ENCODE measurements at places on chromosomes 5 and 9.

GRCh38 chr9:126614455-126615244 is 922 bp downstream of the LMX1B start:
- DNase-seq = peak; percentile 38

GRCh38 chr5:58496488-58496887 is 5.3 kb downstream of the GAPT start:
- DNase-seq = peak; percentile 6

GRCh38 chr5:119323601-119324000 is 32.2 kb upstream of the TNFAIP8 start:
- peak; percentile 87 for DNase-seq

DNA sequence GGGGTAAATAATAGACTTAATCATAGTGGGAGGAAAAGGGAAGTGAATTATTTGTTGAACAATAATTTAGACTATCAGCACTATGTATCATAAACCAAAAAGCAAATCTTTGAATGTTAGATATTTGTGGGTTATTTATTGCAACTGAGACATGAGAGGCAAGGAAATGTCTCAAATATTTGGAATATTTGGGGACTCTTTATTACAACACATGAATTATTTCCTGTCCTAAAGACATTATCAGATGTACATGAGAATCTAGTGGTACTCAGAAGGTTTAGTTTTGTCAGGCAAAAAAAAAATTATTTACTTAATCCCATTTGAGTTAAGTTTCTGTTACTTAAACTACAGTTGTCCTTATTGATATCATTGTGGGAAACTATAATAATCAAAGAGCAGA is 91.1 kb downstream of the TLR4 start:
- no peak for DNase-seq

GRCh38 chr5:111993242-111993641 is 236.2 kb upstream of the NREP start:
- DNase-seq = no peak

DNA sequence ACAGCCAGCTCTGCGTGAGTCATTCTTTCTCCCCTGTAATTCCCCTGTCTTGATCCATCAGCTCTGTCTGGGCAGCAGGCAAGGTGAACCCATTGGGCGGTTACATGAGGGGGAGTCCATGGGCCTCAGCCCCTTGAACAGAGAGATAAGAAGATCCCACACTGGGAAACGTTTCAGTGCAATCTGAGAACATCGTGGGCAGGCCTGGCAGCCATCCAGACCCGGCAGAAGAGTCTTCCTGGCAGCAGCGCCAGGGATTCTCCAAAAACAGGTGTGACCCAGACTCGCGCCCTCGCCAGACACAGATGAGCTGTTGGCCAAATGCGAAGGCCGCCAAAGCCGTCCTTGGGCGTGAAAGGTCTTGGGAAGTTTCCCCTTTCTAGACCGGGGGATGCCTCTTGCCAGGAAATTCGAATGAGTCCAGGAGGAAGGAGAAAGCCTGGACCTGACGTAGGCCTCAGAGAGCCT is 6.4 kb upstream of the SLC12A7 start:
- DNase-seq = no peak

GRCh38 chr9:130746434-130747212 is 53.0 kb downstream of the EXOSC2 start:
- DNase-seq = no peak

- DNase-seq = no peak
These were observed 159.5 kb downstream of the PLK2 start for GRCh38 chr5:58300346-58300895.

- DNase-seq = no peak
These were observed 1.2 kb downstream of the G3BP1 start for GRCh38 chr5:151772846-151773561.

- DNase-seq = no peak
These were observed 49.5 kb downstream of the SEMA4D start for GRCh38 chr9:89448381-89448780.

- DNase-seq = no peak
These were observed 403.5 kb downstream of the TAF11L14 start for GRCh38 chr5:18037718-18038117.

- DNase-seq = no peak
These were observed 18.7 kb downstream of the HSD17B4 start for GRCh38 chr5:119470851-119471451.

- no peak for DNase-seq
These were observed 51.3 kb upstream of the SUB1 start for GRCh38 chr5:32534041-32534440.

Data from T47D (cell line).